ENCODE measurements at places on chromosomes 1 and 21.

DNA sequence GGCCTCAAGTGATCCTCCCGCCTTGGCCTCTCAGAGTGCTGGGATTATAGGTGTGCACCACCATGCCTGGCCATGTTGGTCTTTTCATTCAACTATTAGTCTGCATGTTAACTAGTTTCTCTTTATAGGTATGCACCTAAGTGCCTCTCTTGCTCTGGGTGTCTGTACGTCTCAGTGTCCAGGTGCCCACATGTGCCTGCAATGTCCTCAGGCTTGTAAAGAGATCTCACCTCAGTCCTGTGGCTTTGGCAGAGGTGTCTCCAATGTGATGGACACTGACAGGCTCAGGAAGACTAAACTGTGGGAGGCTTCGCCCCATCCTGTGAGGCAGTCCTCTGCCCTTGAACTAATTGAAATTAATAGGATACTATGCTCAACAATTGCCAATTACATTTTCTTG lies 526.3 kb downstream of the PTPRU start:
- DNase-seq = no peak

DNA sequence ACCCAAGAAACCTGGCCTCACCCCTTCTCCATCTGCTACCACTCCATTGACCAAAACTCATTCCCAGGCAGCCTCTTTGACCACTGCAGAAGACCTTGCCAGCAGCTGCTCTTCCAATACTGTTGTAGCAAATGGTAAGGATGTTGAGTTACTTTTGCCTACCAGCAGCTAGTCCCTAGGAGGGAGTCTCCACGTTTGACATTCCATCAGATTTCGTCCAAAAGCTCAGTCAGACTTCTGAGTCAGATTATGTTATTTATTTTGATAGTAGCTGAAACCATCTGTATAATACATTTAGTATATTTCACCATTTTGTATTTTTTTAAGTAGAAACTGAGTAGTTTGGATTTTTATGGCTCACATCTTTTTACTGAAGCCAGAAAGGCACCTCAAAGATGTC lies 51.5 kb upstream of the WNT2B start:
- DNase-seq = no peak

- no peak for DNase-seq
These were observed 90.4 kb downstream of the NPHP4 start for GRCh38 chr1:5901841-5902240.

DNA sequence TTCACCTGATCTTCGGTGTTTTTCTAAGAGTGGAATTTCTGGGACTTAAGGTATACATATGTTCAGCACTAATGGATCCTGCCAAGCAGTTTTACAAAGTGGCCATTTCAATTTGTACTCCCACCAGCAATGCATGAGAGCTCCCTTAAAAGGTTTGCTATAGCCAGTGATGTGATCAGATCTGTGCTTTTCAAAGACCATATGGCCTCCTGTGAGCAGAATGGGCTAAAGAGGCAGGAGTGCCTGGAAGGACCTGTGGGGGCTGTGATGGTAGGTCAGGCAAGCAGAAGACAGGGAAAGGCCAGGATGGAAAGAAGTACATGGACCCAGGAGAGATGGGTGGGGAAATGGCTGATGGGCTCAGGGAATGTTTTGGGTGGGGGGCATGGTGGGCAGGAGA lies 252.7 kb downstream of the DISC1 start:
- no peak for DNase-seq

DNA sequence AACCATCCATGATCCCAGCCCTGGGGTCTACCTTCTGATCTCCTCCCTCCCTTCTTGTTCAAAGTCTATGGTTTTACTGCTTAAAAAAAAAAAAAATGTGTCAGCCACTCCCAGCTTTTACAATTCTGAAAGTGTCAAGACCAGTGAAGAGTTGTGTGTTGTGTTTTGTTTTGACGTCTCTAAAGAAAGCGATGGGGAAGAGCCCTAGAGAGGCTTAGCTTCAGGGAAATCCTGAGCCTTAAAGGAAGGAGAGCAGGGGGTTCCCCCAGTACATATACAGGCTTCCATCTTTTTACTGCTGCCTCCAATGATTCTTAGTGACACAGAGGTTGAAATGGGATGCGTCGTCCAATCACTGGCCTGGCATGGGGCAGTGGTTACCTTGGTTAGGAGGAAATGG lies 13.9 kb upstream of the FMOD start:
- no peak for DNase-seq

GRCh38 chr1:169523904-169524303 lies 38.2 kb upstream of the SLC19A2 start:
- DNase-seq = no peak

GRCh38 chr1:84833194-84833593 lies 59.8 kb downstream of the LPAR3 start:
- no peak for DNase-seq

GRCh38 chr1:107563441-107563840 lies 401.5 kb downstream of the VAV3 start:
- DNase-seq = no peak

DNA sequence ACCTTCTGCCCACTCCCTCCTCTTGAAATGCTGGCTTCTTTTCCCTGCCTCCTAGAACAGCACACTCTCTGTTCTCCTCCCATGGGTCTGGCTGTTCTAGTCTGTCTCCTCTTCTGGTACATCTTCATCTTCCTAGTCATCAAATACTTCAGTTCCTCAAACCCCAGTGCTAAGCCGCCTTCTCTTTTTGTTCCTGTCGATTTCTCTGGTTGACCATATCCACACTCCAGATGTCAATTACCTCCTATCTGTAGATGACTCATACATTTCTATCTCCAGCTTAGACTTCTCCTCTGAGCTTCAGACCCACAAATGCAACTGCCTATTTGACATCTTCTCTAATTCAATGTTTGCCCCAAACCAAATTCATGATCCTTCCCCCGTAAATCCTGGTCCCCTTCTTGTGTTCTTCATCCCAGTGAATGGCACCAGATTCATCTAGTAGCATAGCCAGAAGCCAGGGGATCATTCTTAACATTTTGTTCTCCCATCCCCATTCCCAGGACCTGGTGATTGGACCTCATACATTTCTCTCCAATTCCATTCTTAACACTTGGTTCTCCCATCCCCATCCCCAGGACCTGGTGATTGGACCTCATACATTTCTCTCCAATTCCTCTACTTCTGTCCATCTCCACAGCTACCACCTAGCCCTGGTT lies 35.9 kb downstream of the USP24 start:
- peak; percentile 82 for DNase-seq

DNA sequence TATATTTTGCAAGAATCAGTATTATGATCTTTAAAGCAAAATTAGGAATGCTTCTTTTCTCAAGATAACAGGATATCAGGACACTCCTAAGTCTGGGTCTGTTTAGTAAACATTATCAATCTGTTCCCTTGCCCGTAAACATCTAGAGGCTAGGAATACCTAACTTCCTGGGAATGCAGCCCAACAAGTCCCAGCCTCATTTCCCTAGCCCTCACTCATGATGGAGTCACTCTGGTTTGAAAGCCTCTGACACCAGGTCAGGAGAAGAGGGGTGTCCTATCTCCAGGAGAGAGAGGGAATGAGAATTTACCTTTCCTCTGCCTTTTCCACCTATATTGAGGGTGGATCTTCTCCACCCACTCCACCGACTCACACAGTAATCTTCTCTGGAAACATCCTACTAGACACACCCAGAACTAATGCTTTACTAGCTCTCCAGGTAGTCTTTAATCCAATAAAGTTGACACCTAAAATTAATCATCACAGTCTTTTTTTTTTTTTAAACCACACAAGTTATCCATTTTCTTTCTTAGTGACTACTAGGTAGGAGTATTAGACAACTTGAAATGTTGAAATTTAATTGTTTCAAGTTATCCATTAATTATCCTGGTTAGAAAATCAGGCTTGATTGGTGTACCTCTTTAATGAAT lies 659.3 kb downstream of the USP25 start:
- DNase-seq = no peak

- no peak for DNase-seq
These were observed 22.9 kb upstream of the VPS13D start for GRCh38 chr1:12206792-12207424.

GRCh38 chr1:245067257-245067656 lies 87.5 kb upstream of the KIF26B start:
- no peak for DNase-seq

GRCh38 chr1:201448990-201449389 lies 20.0 kb downstream of the PHLDA3 start:
- DNase-seq = no peak

GRCh38 chr21:46037331-46038325 lies 56.1 kb downstream of the COL6A1 start:
- DNase-seq = no peak

GRCh38 chr1:33971018-33971710 lies 107.3 kb downstream of the HMGB4 start:
- no peak for DNase-seq

DNA sequence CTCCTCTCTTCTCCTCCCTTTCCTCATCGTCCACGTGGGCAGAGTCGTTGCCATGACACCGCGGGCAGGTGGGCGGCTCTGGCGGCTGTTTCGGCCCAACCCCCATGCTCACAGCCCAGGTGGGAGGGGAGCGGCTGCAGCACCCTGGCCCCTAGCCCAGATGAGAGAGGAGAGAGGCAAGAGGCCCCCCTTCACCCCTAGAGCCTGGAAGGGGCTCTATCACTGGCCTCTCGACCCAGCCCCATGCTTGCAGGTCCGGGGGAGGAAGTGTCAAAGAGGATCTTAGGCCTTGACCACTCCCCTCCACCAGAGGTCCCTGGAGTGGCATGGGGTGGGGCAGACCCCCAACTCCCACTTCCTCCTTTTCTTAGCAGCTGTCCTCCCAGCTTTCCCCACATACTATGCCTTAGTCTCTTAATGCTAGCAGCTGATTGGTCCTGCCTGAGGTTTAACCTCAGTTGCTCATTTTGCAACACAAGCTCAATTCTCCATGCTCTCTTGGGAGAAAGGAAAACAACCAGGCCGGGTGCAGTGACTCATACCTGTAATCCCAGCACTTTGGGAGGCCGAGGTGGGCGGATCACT lies 10.4 kb downstream of the DLGAP3 start:
- peak; percentile 41 for DNase-seq

DNA sequence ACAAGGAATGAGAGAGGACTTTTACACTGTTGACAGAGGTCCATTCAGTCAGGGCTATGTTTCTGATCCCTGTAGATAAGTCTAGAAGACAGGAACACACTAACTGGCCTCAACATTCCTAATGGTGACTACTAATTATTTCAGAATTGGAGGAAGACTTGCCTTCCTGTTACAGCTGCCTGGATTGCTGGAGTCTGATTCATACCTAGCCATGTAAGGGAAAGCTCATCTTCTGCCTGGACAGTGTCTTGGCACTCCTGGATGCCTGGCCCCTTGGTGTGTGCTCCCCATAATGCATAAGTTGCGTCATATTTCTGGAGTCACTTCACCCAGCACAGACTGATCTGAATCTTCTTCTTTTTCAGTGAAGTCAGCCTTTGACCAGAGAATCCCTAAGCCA lies 326.0 kb upstream of the RUNX1 start:
- DNase-seq = no peak

DNA sequence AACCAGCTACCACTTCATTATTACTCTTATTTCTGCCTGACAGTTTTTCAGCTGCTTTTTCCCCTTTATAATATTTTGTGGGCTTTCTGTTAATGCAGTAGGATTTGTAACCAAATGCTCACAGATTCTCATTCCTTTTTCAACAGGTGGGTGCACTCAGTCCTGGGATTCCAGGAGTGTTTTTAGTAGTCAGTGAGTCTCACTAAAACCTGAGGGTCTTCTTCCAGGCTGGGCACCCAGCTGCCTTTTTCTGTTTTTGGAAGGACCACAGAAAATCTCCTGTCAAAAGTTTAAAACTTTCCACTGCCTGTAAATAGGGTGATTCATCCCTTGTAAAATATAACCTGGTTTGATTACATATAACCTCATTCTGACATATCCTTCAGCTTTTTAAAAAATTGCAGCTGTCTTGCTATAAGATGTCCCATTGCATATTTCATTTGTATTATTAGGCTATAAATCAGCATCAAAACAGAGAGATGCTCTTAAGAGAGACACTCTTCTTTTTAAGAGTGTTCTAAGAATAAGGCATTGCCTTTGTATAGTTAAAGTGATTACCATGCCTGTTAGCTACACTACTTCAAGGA lies 16.8 kb upstream of the CEP350 start:
- DNase-seq = no peak

GRCh38 chr1:206961668-206962067 lies 8.6 kb downstream of the FCAMR start:
- DNase-seq = no peak

DNA sequence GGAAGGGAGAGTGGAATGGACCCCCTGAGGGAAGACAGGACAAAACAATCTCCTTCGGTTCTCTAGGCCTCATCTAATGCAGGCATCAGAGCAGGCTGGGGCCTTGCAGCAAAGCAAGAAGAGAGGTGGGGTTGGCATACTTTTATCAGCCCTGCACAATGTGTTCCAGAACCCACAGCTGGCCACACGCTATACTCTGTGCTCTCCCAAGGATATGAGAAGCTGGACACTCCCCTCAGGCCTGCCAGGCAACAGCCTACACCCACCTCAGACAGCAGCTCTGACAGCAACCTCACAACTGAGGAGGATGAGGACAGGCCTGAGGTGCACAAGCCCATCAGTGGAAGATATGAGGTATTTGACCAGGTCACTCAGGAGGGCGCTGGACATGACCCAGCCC lies 27.3 kb downstream of the LY9 start:
- no peak for DNase-seq

GRCh38 chr1:168468042-168468809 lies 75.6 kb downstream of the XCL2 start:
- DNase-seq = no peak

DNA sequence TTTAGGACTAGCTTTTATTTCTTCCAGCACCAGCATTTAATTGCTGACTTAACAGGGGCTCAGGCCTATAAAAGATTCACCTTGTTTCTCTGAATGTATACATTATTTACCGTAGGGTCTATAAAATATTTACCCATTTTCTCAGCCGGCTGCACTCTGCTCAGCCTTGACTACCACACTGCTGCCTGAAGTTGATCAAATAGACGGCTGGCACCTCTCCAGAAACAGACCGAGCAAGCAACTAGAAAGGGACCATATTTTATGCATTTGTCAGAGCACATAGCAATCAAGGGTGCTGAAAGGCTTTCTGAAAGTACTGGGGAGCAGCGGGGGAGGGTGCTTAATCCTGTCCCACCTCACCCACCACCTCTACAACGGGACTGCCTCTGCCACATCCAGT lies 64.7 kb upstream of the FGGY start:
- DNase-seq = no peak

- no peak for DNase-seq
These were observed 13.4 kb downstream of the RAB7B start for GRCh38 chr1:205989786-205990185.

- DNase-seq = no peak
These were observed 108.8 kb downstream of the TNFSF18 start for GRCh38 chr1:172941945-172942344.

DNA sequence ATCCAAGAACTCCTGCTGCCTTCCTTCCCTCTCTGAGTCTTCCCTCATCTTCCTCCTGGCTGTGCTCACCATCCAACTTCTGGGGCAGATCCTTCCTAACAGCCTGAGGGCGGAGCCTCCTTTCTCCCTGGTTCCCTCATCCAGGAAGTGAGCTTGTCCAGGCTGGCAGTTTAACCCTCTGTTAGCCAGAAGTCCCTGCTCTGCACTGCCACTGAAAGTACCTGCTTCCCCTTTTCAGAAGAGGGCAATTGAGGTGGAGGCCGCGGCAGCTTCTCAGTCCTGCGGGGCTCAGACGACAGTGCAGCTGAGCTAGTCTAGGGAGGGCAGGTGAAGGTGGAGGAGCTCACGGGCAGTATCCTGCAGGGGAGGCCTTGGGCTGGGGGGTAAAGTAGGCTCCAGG lies 149.1 kb downstream of the FCRL5 start:
- DNase-seq = peak; percentile 24

Data from K562 (cell line).